ENCODE measurements at places on chromosomes 11 and 22.

GRCh38 chr11:9535189-9535781, 38.2 kb upstream of the WEE1 start:
- peak; percentile 75 for DNase-seq

DNA sequence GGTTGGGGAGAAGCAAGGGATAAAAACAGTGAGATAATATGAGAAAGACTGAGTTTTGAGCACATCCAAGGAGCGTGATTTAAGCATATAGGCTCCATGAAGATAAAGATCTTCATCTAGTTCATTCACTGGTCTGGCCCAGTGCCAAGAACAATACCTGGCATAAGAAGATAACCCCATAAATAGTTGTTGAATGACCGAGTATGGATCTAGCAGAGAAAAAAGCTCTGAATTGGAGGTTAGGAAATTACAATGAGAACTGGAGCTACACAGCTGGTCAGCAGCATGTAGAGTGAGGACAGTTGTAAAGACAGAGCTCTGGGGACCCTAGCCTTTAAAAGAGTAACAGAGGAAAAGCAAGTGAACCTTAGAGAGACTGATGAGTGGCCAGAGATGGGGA, 33.0 kb upstream of the PAK1 start:
- DNase-seq, result no peak

DNA sequence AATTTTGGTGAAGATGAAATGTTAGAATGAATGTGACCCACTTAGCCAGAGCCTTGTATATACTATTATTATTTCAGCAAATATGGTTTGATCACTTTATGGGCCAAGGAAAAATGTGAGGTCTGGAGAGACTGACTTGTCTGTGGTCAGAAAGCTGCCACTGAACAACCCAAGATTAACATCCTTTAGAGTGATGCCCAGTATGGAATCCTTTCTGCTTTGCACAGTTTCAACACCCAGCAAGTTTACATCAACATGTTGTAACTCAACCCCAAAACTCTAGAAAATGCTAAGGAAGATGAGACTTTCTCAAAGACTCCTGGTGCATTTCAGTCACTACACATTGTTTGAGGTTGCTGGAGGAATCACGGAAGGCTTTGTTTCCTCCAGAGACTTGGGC, 107.7 kb downstream of the SNX19 start:
- DNase-seq, result no peak

- no peak for DNase-seq
Observed at GRCh38 chr11:17117262-17117661, 39.8 kb upstream of the RPS13 start.

DNA sequence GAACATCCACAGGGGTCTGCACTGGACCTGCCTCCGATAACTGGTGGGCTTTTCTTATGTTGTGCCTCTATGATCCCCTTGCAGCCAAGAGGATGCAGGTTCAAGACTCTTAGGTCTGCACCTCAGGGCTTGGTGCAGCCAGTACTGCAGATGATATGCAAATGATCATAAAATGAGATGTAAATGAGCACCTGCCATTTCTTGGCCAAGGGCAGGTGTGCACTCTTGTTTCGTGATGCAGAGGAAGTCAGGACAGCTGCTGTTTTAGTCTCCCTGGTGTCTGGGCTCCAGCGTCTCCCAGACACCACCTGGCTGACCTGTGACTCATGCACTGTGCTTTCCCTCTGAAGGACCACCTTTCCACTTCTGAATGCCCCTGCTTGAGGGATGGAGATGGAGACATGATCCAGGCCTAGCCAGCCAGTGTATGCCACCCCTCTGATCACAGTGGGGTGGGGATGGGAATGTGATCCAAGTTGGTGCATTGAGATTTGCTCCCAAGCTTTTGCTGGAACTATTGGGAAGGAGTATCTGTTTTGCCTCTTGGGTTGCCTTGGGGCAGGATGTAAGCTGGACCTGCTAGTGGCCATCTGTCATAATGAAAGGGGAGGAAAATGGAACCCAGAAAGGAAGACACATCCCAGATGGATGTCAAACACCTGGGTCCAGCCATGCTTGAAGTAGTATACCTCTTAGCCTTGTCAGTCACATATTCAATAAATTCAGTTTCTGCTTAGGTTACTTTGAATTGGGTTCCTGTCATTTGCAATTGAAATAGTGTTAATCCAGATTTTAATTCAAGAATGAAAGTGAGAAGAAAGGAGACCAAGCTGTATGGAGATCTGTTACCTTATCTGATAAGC, 3.3 kb upstream of the KCNJ11 start:
- DNase-seq, result no peak

GRCh38 chr22:46195487-46196165, 45.3 kb downstream of the PPARA start:
- no peak for DNase-seq

- no peak for DNase-seq
Observed at GRCh38 chr11:77442394-77443053, 31.4 kb downstream of the PAK1 start.

GRCh38 chr11:60208951-60209350, 26.1 kb upstream of the MS4A6A start:
- DNase-seq, result no peak

DNA sequence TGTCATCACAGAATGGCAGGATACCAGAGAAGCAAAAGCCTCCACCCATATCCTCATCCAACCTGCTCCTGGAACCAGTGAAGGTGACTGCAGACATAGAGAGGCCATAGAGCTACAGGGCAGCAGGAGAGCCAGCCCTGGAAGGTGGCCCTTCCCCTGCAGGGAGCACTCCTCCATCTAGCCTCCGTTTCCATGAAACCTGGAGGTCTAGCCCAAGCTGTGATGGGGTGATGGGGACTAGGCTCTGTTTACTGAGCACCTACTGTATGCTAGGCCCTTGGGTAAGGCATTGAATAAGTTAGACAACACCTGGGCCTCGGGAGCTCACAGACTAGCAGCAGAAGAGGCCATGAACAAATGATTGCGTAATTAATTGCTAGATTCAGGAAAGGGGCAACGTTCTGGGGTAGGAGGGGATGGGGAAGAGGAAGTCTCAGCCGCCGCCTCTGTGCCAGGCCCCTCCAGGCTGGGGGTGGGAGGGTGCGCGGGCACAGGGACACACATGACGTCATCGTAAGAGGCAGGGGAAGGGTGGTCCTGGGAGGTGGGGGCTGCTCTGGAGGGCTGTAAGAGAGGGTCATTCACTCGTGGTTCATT, 784 bp upstream of the SYNGR1 start:
- DNase-seq, result no peak

DNA sequence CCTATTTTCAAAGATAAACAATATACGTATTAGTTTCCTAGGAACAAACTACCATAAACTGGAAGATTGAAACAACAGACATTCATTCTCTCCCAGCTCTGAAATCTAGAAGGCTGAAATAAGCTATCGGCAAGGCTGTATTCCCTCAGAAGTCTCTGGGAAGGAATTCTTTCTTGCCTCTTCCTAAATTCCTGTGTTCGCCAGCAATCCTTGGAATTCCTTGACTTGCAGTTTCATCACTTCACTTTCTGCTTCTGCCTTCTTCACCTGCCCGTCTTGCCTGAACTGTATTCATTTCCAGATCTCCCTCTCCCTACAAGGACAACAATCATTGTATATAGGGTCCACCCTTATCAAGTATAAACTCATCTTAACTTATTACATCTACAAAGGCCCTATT, 17.7 kb upstream of the PRDM10 start:
- no peak for DNase-seq

DNA sequence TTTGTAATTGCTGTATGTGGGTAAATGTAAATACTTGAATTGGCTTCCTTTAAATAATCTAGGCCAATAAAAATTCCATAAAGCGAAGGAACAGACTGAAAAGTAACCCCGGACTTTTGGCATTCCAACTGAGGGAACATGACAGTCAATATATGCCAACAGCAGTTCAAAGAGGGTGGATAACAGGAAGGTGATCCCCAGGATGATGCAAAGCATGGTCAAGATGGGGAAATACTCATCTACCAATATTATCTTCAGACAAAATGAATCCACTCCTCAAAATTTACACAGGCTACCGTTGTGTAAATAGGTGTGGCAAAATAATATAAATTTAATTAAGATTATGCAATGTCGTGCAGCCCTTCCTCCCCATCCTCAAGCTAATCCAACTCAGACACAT, 56.9 kb downstream of the BBOX1 start:
- DNase-seq, result no peak

GRCh38 chr22:28105988-28106387, 186.9 kb upstream of the PITPNB start:
- no peak for DNase-seq
